ENCODE measurements at places on chromosomes 3 and 15.

DNA sequence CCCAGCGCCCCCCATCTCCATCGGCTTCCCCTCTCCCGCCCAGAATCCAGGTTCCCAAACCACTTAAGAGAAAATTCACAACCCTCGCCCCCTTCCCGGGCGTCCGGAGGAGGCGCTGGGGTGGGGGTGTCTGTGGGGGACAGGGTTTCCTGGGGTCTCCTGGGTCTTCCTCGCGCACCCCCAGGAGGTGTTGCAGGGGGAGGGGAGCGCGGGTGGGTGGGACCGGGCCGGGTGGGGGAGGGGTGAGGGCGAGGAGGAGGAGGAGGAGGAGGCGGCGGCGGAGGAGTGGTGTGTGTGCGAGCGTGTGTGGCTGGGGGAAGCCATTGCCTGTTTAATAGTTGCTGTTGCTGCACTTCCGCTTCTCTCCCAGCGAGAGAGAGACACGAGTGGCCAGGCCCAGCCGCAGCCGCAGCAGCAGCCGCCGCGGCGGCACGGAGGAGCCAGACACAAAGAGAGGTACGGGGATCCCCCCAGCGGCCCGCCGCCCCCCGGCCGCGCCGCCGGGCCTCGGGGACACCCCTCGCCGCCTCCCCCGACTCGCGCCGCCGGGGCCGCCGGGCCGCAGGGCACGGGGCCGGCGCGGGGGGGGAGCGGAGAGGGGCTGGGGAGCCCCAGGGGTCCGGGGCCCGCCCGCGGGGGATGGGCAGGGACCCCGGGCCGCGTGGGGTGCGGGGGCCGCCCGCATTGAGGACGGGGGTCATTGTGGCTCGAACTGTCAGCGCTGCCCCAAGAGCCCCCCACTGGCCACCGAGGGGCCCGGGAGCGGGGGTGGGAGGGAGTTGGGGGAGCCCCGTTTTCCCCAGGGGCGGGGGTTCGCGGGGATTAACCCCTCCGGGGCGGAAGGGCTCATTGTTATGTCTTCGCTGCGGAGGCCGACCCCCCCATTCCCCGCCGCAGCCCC, at the start of gene UBE2E1:
Gene UBE2E1, plus strand, starts transcription at position 323 of the 901 bp plus-strand sequence. CDS start 1,315 bp downstream, outside the sequence.
- peak; percentile 67 for DNase-seq
- H3K36me3 ChIP-seq: peaks cover 2% of the 10 kb centered on the region
- H3K4me3 ChIP-seq: peak within 1 kb of the TSS; percentile 96
- no peaks in the 10 kb centered on the region for H3K27me3 ChIP-seq
- peak within 1 kb of the TSS; percentile 95 for H3K27ac ChIP-seq
- H3K4me1 ChIP-seq: peaks cover 43% of the 10 kb centered on the region

- H3K36me3 ChIP-seq: no peaks in the 10 kb centered on the region
- peaks cover 50% of the 10 kb centered on the region for H3K4me1 ChIP-seq
- H3K27ac ChIP-seq: peak overlapping the region; percentile 59
- H3K4me3 ChIP-seq: no peak overlapping the region
- no peak for DNase-seq
- H3K27me3 ChIP-seq: no peaks in the 10 kb centered on the region
Measured at GRCh38 chr3:109926376-109926775, 589.0 kb upstream of the DPPA4 start.

- no peak overlapping the region for H3K27ac ChIP-seq
- no peaks in the 10 kb centered on the region for H3K36me3 ChIP-seq
Measured at GRCh38 chr3:49593041-49593440, 38.8 kb downstream of the BSN start.

GRCh38 chr15:51533672-51534398, 88.7 kb downstream of the DMXL2 start:
- DNase-seq: no peak
- no peak overlapping the region for H3K4me3 ChIP-seq
- H3K36me3 ChIP-seq: peaks cover 31% of the 10 kb centered on the region

- no peaks in the 10 kb centered on the region for H3K27me3 ChIP-seq
- peaks cover 9% of the 10 kb centered on the region for H3K4me1 ChIP-seq
- peaks cover 21% of the 10 kb centered on the region for H3K36me3 ChIP-seq
- no peak overlapping the region for H3K4me3 ChIP-seq
- no peak for DNase-seq
- no peak overlapping the region for H3K27ac ChIP-seq
Measured at GRCh38 chr3:33019981-33020380, 68.5 kb downstream of the CCR4 start.

GRCh38 chr3:76308541-76308940, 523.2 kb upstream of the ZNF717 start:
- no peak for DNase-seq
- peaks cover 65% of the 10 kb centered on the region for H3K4me1 ChIP-seq
- no peaks in the 10 kb centered on the region for H3K27me3 ChIP-seq
- H3K4me3 ChIP-seq: no peak overlapping the region
- no peak overlapping the region for H3K27ac ChIP-seq

DNA sequence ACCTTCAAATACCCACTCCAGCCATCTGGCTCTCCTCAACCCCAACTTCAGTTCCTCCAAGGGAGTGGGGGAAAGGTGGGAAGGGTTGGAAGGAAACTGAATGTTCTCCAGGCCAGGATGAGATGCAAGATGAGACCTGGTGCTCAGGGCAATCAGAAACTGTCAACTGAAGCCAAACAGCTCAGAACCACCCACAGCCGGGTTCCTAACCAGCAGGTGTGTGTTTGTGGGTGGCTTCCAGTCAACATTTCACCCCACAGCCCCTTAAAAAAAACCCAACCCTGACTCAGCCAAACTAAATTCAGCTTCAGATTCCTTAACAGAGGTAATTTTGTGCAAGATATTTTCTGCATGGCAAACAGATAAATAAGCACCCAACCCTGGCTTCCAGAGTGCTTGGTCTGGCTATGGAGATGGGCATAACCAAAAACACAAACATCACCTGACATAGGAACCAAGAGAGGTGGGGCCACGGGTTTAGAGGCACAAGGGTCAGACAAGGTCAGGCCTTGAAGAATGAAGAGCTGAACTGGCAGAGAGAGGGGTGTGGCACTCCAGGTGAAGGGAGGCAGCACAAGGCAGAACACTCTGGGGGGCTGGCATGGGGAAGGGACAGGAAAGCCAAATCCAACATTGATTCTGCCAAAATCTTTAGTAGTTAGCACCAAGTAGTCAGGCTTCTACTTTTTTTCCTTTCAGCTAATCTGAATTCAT, 34.7 kb downstream of the ZNF445 start:
- peaks cover 14% of the 10 kb centered on the region for H3K4me1 ChIP-seq
- H3K27me3 ChIP-seq: no peaks in the 10 kb centered on the region
- no peak for DNase-seq
- peaks cover 48% of the 10 kb centered on the region for H3K36me3 ChIP-seq
- no peak overlapping the region for H3K27ac ChIP-seq

DNA sequence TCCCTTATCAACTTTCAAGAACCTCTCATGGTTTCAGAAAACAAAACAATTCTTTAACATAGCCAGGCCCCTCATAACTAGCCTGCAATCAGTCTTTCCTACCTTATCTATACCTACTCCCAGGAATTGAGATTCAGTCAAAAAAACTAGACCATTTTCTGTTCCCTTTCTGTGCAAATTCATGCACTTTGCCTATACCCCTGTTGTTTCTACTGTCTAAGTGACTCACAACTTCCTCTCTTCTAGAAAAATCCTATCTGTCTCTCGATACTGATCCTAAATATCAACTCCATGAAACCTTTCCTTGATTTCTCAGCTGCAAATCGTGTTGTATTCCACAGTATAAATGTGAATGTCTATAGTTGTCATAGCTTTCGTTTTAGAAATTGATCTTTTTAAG, 10.9 kb upstream of the IL1RAP start:
- H3K36me3 ChIP-seq: no peaks in the 10 kb centered on the region
- H3K27ac ChIP-seq: no peak overlapping the region
- no peak for DNase-seq
- no peaks in the 10 kb centered on the region for H3K27me3 ChIP-seq

DNA sequence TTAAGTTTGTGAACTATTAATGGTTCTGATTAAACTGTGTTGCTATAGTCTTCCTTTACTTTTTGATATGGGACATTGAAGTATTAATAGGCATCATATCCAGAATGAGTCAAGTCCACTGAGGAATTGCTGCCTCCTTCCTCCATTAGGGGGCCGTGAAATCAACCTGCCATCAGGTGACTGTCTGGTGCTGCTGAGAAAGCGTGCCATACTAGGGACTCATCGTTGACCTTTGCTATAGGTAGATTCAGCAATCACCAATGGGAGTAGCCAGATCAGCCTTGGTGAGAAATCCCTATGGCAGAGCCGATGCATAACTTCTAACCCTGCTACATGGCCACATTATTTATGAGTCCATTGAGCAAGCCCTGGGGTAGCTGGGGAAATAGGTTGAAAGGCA, 30.1 kb upstream of the SLC28A2 start:
- H3K4me1 ChIP-seq: no peaks in the 10 kb centered on the region
- no peaks in the 10 kb centered on the region for H3K36me3 ChIP-seq

- H3K4me1 ChIP-seq: peaks cover 4% of the 10 kb centered on the region
- H3K27me3 ChIP-seq: no peaks in the 10 kb centered on the region
- H3K27ac ChIP-seq: no peak overlapping the region
- peaks cover 39% of the 10 kb centered on the region for H3K36me3 ChIP-seq
- no peak for DNase-seq
Measured at GRCh38 chr3:141538568-141539240, 51.9 kb downstream of the RASA2 start.

DNA sequence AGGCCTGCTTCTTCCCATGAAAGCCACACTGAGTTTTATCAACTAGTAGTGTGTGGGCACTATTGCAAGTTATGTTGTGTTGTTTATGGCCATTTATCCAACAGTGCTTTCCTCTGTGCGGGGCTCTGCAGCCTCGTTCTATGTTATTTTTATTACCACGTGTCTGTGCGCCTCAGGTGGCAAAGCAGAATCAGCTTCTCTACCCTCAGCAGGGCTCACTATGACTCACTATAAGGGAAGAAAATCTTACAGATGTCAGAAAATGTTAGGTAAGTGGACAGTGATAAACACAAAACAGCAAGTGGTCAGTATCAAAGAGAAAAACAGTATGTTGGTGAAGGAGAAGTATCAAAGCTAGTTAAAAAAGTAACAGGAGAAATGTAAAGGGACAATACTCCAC, 61.4 kb downstream of the MOBP start:
- no peak for DNase-seq
- H3K4me3 ChIP-seq: no peak overlapping the region
- no peaks in the 10 kb centered on the region for H3K4me1 ChIP-seq
- peaks cover 11% of the 10 kb centered on the region for H3K27me3 ChIP-seq

DNA sequence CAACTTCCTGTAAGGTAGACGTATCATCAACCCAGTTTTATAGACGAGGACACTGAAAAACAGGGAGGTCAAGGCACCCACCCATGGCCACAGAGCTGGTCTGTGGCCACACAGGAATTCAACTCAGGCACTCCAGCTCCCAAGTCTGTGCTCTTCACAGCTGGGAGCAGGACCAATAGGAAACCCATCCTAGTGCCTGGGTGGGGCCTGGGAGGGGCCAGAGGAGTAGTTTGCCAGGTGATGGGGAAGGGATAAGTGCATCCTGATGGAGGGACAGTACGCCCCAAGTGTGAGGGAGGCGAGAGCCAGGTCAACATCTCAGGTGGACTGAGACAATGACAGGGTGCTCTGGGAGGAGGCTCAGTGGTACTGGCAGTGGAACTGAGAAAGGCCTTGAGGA, 22.0 kb downstream of the KIF9 start:
- H3K4me3 ChIP-seq: no peak overlapping the region
- no peaks in the 10 kb centered on the region for H3K36me3 ChIP-seq
- no peak for DNase-seq

DNA sequence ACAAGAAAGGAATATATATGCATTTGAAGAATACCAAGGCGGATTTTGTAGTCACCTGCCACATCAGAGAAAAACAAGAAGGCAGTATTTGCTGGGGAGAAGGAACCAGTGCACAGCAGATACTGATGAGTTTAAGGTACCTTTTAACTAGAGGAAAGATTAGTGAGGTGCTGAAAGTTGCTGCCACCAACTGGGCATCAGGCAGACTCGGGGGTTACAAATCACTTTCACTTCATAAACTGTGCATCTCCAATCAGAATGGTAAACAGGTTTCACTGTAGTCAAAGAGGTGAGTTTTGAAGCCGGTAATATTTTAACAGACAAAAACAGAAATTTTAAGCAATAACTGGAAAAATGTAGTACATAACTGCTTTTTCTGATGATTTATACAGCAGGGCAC, 4.1 kb downstream of the FBN1 start:
- no peak overlapping the region for H3K27ac ChIP-seq
- DNase-seq: no peak
- peaks cover 21% of the 10 kb centered on the region for H3K4me1 ChIP-seq

DNA sequence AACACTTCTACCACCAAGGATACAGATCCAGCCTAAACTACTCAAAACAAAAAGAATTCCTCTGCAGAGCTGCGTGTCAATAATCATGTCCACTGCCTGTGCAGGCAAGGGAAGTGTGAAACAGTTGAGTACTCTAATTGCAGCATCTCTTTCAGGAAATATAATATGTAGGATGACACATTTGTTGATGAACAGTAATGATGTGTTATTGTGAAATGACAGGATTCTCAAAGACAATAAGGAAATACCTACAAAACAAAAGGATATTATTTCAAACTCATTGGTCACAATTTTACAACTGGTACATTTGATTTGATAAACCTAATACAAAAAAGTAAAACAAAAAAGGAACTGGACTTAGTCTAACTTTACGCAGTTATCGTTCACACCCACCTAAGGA, 4.4 kb downstream of the SPG11 start:
- H3K27me3 ChIP-seq: no peaks in the 10 kb centered on the region
- H3K36me3 ChIP-seq: peaks cover 18% of the 10 kb centered on the region
- no peak for DNase-seq
- no peak overlapping the region for H3K27ac ChIP-seq

DNA sequence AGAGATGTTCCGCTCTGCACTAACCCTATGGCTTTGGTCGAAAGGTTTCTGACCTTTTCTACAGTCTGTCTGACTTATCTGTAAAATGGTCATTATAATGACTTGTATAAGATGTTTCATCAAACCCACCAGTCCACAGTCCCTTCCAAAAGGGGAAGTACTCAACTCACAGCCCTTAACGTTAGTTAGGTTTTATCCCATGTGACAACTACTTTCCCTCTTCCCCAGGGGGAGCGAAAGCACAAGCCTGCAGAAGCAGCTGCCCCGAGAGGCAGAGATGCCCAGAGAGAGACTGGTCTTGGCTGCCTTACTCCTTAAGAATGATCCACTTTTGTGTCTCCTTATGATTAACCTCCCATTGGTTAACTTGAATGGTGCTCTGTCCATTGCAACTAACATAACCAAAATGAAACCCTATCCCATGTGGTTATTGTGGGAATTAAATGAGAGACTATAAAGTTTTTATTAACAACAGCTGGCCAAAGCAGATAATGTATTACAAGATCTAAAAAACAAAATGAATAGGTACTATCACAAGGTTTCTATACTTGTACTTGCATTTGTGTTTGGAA, 6.4 kb downstream of the ASTE1 start:
- H3K4me3 ChIP-seq: no peak overlapping the region
- peaks cover 11% of the 10 kb centered on the region for H3K4me1 ChIP-seq
- no peak overlapping the region for H3K27ac ChIP-seq

GRCh38 chr3:181637056-181637455, 74.7 kb upstream of the SOX2 start:
- no peak for DNase-seq
- no peak overlapping the region for H3K27ac ChIP-seq
- H3K36me3 ChIP-seq: no peaks in the 10 kb centered on the region
- peaks cover 13% of the 10 kb centered on the region for H3K27me3 ChIP-seq
- H3K4me1 ChIP-seq: no peaks in the 10 kb centered on the region

- H3K36me3 ChIP-seq: no peaks in the 10 kb centered on the region
- peaks cover 24% of the 10 kb centered on the region for H3K4me1 ChIP-seq
- H3K4me3 ChIP-seq: peak within 1 kb of the TSS; percentile 95
- peak within 1 kb of the TSS; percentile 97 for H3K27ac ChIP-seq
- H3K27me3 ChIP-seq: no peaks in the 10 kb centered on the region
- peak; percentile 69 for DNase-seq
Measured at GRCh38 chr15:73683777-73684580, at the start of gene CD276. CD276 (plus strand) TSS chr15:73684383; CDS start chr15:73699640, 15,257 bp downstream.

All from mesothelial cell of epicardium (in vitro differentiated cells).